ENCODE measurements at places on chromosomes 16 and 17.

- no peak for DNase-seq
Measured at GRCh38 chr16:73565263-73565662, 517.3 kb upstream of the ZFHX3 start.

DNA sequence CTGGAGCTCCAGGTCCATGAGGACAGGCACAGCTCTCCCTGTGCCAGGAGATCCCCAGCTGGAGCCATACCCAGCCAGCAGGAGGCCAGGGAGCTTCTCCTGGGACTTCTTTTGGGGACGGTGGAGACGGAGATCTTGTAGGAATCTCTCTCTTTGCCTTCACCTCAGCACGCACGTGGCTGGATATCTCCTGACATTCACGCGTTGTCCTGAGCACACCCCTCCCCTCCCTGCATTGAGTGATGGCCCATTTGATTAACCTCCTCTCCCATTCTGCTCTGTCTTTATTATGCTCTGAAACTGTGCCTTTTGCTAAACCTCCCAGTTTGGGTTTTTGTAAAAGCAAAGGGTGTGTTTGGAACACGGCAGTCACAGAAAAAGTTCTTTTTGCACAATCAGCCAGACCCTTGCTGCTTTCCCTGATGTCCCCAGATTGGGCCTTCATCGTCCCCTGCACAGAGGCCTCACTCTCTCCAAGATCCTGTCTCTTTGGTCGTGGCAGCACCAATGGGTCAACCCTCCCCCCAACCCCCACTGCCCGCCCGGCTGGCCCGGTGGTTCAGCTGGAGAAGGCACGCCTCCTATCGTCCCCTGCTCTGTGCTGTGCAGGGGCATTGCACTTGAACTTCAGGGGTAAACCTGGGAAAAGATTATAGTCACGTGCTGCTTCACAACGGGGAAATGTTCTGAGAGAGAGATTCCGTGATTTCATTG lies 32.5 kb upstream of the LGALS9 start:
- DNase-seq = no peak

- no peak for DNase-seq
Measured at GRCh38 chr17:48386826-48387225, 43.2 kb downstream of the SKAP1 start.

DNA sequence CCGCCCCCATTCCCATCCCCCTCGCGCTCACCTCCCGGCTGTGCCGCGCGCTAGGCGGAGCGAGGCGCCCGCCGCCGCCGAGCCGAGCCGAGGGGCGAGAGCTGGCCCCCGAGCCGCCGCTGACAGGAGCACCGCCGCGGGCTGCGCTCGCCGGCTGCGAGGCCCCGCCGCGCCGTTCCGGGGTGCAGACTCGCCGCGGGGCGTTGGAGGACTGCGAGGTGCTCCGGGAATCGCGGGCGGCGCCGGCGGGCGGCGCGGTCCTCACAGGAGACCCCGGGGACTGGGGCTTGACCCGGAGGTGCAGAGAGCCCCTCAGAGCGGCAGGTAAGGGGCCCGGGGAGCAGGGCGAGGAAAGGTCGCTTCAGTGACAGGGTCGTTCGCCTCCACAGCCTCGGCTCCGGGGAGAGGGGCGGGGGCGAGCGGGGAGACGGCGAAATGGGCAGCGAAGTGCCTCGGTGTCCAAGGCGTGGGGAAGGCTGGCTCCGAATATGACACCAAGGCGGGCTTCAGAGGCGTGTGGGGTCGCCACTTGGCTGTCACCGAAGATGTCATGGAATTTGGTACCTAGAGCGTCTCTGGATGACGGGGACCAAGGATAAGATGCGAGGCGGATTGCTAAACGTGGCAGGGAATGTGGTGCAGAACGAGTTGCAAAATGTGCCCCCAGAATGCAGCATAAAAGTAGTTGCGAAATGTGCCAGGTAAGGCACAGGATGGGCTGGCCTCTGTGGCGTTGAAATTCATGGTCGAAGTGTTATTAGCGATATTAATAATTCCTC lies 580 bp downstream of the TANC2 start:
- no peak for DNase-seq

- DNase-seq = no peak
Measured at GRCh38 chr16:3774156-3774767, 56.9 kb upstream of the TRAP1 start.

Data from CD4-positive, alpha-beta T cell treated with Interleukin-17A for 4 hours (primary cell).